ENCODE measurements at places on chromosomes 2 and 18.

- DNase-seq: no peak
These were observed 50.1 kb downstream of the ATP8B1 start for GRCh38 chr18:57753063-57753462.

DNA sequence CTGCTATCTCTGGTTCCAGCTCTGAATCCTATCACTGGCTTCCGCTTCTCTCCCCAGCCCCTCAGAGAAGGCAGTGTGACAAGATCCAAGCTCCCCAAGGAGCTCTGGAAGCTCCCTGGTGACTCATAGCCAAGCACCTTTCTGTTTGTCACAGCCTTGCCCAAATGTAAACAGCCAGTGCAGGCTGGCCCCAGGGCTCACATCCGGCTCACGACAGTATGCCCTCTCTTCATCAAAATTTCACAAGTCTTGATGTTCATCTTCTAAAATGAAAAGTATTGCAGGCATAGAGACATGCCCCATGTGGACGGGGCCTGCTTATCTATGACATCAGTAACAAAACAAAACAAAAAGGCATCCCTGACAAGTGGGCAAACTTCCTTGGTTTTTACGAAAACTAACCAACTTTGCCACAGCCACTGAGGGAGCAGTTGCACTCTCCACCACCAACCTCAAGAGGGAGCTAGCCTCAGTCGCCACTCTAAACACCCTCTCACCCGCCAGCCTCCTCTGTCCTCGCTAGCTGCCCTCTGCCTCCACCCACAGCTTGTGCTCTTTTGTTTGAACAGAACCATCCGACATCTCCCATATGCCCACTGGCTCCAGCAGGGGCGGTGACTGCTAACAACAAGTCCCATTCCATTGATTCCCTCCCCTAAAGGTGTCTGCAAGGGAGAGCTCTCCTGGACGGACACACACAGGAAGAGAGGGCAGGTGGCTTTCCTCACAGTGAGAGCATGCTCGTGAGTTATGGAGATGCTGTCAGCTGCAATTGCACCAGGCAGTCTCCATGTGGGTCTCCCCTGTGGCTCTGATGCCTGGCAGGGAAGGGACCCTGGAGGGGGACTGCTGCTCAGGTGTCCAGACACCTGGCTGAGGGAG lies 71.0 kb upstream of the DAPL1 start:
- DNase-seq: no peak

- no peak for DNase-seq
These were observed 176.1 kb downstream of the TXNL1 start for GRCh38 chr18:56462276-56462675.

DNA sequence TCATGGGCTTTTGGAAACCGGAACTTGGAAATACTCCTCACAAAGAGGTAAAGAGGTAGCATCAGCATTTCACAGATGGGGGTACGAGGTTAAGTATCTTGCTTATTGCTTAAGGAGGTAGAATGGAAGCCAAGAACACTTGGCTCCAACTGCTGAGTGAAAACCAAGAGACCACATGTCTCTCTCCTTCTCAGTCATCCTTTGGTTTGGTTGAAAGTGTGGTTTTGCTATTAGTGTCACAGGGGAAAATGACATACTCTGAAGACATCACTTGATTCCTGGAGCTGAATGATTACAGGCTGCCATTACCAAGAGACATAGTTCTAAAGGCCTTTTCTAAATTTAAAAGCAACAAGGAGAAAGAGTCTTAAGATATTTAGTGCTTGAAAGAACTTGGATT lies 41.5 kb downstream of the ANTXR1 start:
- DNase-seq: no peak

DNA sequence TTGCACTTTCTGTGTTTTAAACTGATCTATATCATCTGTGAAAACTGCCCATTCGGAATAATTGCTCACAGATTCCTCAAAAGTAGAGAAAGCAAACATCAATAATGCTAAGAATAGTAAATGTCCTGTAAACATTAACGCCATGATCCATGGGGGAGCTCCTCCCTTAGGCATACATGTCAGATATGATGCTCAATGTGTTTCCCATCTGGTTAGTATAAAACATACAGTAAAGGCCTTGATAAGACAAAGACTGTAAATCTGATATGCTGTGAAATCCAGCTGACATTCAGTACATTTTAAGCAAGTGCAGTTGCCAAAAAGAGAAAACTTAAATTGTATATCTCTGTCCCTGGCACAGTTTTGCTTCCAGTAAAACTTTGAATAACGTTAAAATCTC lies 2.1 kb downstream of the DSEL start:
- DNase-seq: no peak

- DNase-seq: no peak
These were observed 719.3 kb downstream of the PLCL1 start for GRCh38 chr2:198523710-198524109.

- no peak for DNase-seq
These were observed 13.0 kb downstream of the GPR55 start for GRCh38 chr2:230912046-230912445.

- DNase-seq: no peak
These were observed 62.1 kb downstream of the LBH start for GRCh38 chr2:30293303-30293921.

DNA sequence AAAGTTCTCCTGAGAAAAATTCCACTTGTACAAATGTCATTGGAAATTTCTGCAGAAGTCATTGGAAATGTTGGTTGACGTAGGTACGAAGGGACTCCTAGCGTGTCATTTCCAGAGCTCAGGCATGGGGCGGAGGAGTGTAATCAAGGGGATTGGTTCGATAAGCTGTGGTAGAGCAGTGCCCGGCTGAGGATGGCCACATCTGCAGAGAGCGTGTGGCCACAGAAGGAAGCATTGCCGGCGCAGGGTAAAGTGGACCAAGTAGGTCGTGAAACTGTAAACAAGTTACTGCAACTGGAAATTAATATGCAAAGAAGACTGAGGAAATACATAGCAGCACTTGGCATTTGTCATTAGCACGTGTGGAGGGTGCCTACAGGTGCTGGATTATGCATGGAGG lies 101.8 kb downstream of the DGKD start:
- DNase-seq: no peak

- no peak for DNase-seq
These were observed 515.3 kb upstream of the MEX3C start for GRCh38 chr18:51712821-51713220.

DNA sequence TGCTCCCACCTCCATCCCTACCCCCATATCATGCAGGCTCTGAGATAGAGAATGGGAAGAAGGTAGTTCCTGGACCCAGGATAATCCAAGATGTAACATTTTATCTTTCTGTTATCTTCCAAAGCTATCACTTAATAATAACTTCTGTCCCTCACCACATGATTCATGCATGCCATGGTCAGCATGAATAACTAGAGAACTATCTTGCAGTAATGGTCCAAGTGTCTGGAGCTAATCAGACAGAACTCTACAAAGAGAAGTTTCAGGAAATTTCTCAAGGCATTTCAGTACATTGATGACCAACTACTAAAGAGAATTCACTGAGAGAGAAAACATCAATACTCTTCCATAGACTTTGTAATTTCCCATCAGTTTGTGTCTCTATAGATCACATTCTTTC lies 1469.7 kb upstream of the PIK3C3 start:
- no peak for DNase-seq

DNA sequence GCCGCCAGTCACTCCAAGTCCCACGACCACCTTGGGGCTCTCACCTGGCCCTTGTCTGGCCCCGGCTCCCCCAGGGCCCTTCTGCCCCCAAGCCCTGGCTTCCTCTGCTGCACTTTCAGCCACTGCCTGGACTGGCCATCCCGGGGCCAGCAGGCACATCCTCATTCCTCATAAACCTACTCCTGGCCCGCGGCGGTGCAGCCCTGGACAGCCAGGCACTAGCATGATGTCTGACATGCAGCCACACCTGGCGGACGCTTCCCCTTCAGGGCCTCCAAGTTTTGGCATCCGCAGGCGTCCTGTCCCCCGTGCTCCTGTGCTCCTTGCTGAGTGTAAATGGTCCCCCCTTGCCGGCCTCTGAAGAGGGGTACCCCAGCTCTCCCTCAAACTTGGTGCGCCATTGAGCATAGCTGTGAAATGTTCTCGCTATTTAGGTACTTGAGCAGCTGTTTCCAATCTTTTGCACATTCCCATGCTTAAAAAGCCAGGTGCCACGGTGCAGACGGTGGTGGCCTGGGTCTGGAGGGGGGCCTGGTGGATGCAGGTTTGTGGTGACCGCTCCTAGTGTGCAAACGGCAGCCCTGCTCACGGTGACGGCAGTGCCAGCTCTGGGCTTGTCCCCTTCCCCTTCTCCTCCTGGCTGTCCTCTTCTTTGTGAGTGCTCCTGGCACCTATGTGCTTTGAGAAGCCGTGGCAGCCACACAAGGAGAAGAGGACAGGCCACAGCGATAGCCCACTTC lies 123.8 kb downstream of the MBP start:
- no peak for DNase-seq

GRCh38 chr2:96407041-96407918 lies 71.7 kb downstream of the NCAPH start:
- peak; percentile 49 for DNase-seq

GRCh38 chr18:10190564-10190963 lies 263.9 kb upstream of the APCDD1 start:
- DNase-seq: no peak

DNA sequence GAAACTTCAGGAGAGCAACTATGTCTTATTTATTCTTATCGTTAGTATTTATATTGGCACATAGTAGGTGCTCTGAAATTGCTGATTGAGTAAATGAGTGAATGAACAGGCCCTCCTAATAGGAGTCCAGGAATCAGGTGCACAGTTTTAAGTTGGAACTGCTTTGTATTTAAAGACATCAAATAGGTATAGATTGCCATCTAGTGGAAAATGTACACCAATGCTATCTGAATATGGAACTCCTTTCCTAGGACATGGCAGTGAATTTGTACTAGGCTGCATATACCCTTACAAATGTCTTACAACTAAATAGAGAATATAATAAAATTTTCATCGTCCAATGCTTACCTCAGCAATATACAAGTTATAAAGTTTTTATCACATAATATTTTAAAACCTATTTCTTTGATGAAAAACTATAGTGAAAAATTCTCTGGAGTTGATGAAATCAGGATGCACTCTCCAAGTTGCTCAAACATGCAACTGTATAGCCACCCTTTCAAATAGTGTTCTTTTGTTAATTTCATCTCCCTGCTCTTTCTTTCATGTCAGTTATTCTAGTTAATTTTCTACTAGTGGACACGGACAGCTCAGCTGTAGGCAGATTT lies 318.9 kb upstream of the SYT4 start:
- DNase-seq: peak; percentile 33

- no peak for DNase-seq
These were observed 84.8 kb downstream of the EVA1A start for GRCh38 chr2:75475976-75476375.

GRCh38 chr18:294566-294965 lies 26.7 kb upstream of the THOC1 start:
- no peak for DNase-seq

- DNase-seq: no peak
These were observed 21.6 kb upstream of the ITGB6 start for GRCh38 chr2:160221391-160222276.

- DNase-seq: no peak
These were observed 69.7 kb downstream of the EPHA4 start for GRCh38 chr2:221502270-221503010.

DNA sequence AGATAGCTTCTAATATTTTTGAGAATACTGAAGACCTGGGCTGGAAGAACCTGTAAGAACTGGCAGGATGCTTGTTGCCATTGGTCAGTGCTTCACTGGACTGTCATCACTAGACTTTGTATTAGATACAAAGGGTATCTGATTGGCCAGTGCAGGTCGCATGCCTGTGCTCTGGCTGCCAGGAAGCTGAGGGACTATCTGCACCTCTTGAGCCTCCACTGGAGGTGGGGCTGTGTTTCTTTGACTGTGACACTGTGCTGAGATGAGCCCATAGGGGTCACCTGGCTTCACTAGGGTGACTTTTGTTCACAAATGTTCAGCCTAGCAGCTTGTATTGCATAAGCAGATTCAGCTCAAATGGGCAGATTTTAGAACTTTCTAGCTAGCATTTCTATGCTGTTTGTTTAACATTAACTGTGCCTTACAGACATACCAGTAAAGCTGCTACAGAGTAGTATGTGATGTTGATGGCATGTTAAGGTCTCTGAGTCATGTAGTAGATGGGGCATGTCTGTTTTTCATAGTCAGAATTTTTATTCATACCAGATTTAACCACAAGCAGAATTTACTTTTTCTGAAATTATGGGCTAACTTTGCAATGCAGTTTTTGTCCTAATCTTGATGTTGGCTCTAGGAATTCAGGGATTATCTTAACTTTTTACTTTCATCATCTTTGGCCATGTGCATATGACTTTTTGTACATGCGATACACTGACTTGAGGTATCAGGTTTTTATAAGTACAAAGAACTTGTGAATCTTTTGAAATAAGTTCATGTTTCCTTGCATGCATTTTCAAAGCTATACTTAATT lies 56.1 kb downstream of the RHBDD1 start:
- DNase-seq: no peak

DNA sequence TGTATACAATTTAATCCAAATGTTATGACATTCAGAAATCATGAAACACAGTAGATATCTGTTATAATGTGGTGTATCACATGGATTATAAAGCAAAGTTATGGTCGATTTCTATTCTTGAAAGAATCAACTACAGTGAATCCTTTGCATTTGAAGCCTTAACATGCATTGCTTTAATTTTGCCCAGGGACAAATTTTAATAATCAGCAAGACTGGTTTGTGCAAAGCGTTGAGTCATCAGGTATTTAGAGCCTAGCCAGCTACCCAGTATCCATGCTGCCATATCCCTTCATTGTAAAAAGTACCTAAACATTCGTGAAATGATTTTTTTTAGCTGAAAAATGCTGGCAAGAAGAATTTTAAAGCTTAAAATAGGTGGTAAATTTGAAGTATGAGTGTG lies 8.9 kb upstream of the SPDYA start:
- no peak for DNase-seq

DNA sequence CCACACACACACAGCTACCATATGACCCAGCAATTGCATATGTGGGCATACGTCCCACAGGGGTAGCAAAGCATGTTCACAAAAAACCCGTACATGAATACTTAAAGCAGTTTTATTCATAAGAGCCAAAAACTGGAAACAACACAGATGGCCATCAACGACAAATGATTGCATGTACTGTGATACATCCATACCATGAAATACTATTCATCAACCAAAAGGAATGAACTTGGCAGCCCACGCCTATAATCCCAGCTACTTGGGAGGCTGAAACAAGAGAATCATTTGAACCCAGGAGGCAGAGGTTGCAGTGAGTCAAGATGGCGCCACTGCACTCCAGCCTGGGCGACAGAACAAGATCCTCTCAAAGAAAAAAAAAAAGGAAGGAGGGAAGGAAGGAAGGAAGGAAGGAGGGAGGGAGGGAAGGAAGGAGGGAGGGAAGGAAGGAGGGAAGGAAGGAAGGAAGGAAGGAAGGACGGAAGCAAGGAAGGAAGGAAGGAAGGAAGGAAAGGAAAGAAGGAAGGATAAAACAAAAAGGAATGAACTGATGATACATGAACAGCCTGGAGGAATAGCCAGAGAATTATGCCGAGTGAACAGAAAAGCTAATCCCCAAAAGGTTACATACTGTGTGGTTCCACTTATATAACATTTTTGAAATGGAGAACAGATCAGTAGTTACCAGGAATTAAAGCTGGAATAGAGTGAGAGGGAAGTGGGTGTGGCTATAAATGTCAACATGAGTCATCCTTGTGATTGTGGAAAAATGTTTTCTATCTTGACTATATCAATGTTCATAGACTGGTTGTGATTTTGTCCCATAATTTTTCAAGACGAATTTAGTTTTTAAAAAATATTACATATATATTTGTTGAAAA lies 19.6 kb upstream of the YPEL5 start:
- DNase-seq: no peak

Measured in LNCaP clone FGC (cell line).